ENCODE measurements at places on chromosomes 7 and 10. TPM values are rescaled to one million over a fixed set of nuclear protein-coding genes. Genes with fewer than 3 reads are reported as not detected.

DNA sequence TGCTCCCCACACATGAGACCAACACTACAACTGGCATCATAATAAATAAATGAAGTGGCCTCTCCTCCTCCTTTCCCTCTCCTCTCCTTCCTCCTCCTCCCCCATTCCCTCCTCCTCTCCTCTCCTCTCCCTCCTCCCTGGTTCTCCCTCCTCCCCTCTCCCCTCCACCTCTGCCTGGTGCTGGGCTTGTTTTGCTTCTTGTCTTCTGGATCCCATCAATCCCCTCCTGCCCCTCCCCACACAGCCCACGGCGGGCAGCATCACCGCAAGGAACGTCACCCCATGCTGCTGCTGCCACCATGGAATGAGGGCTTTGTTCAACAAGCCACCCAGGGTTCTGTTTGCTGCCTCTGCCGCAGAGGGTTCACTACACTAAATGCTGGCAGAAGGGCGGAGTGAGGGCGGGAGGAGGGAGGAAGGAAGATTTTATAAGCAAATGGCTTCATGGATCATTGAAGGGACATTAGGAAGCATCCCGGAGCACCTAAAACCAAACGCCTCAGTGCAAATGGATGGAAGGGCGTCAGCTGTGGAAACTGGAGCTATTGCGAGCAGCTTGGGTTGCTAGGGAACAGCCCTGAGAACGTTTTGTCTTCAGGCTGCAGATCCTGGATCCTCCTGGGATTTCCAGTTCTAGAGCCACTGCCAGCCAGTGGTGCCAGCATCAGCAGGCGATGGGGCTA, 379.7 kb upstream of the ZMIZ1 start:
- DNase-seq = no peak
- H3K36me3 ChIP-seq = no peaks in the 10 kb centered on the region

DNA sequence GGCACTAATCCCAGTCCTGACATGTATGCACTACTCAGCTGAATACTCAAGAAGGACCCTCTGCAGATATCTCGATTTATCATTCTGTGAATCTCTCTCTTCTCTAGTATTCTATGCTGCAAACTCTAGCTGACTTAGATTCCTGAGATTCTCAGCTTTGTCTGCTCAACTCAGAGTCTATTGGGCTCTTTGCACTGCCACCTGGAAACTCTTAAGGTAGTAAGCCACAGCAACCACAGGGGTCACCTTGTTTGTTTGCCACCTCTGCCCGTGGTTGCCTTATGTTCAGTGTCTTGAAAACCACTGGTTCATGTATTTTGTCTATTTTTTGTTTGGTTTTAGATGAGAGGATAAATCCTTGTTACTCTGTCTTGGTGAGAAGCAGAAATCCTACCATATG, 72.9 kb downstream of the SP8 start:
- no peaks in the 10 kb centered on the region for H3K27me3 ChIP-seq
- H3K4me3 ChIP-seq = no peak overlapping the region
- no peaks in the 10 kb centered on the region for H3K4me1 ChIP-seq
- no peak for DNase-seq
- H3K36me3 ChIP-seq = no peaks in the 10 kb centered on the region

- no peak overlapping the region for H3K4me3 ChIP-seq
- no peaks in the 10 kb centered on the region for H3K36me3 ChIP-seq
- no peak overlapping the region for H3K27ac ChIP-seq
- H3K4me1 ChIP-seq = no peaks in the 10 kb centered on the region
- H3K27me3 ChIP-seq = no peaks in the 10 kb centered on the region
Observed at GRCh38 chr7:101957744-101958525, 140.5 kb downstream of the CUX1 start.

- H3K4me1 ChIP-seq = peaks cover 5% of the 10 kb centered on the region
- H3K27ac ChIP-seq = no peak overlapping the region
- H3K4me3 ChIP-seq = no peak overlapping the region
Observed at GRCh38 chr7:31192986-31193385, 140.9 kb downstream of the ADCYAP1R1 start.

DNA sequence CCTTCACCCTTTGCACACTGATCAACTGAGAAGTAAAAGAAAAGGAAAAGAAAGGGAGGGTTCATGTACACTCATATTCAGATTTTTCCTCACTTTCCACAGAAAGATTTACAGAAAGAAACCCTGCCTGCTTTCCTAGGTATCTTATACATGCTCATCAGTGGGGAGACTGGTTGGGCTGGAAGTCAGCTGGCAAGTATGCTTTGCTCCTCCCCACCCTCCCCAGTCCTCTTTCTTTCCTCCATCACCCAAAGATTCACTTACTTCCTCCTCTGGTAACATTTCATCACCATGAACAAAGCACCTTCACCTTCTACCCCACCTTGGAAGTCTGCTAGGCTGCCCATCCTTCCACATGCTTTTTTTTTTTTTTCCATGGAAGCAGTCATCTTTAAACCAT, 153.2 kb upstream of the NRBF2 start:
- DNase-seq = no peak
- no peaks in the 10 kb centered on the region for H3K27me3 ChIP-seq
- H3K27ac ChIP-seq = no peak overlapping the region
- H3K4me3 ChIP-seq = no peak overlapping the region

DNA sequence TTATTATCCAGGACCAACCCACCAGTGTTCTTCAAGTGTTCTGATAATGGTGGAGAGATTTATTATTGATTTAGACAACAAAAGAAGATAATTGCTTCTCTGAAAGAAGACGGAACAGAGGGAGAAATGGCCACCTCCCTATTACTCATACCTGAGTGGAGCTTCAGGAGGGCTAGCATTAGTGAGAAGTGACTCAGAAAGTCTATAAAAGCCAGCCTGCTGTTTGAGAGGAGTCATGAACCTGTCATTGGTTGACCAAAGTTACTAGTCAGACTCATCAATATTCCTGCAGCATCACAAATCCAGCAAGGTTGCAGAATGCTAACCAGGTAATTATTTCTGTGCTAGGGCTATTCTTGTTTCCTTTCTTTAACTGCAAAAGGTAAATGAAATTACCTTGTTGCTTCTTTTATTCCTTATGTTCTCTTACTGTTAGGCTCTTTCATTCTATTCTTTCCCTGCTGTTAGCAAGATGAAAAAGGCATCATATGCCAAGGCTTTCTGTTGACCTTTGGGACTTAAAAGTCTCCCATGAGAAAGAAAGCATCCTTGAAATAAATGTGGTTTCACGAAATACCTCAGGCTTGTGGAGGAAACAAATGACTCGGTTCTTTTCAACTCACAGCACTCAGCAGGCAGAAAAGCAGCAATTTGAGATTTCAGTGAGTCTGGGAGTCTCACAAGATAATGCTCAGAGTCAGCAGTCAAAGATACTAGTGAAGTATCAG, 256.4 kb upstream of the PHYHIPL start:
- H3K4me3 ChIP-seq = no peak overlapping the region
- H3K27me3 ChIP-seq = no peaks in the 10 kb centered on the region
- H3K36me3 ChIP-seq = no peaks in the 10 kb centered on the region
- no peak overlapping the region for H3K27ac ChIP-seq
- DNase-seq = no peak

DNA sequence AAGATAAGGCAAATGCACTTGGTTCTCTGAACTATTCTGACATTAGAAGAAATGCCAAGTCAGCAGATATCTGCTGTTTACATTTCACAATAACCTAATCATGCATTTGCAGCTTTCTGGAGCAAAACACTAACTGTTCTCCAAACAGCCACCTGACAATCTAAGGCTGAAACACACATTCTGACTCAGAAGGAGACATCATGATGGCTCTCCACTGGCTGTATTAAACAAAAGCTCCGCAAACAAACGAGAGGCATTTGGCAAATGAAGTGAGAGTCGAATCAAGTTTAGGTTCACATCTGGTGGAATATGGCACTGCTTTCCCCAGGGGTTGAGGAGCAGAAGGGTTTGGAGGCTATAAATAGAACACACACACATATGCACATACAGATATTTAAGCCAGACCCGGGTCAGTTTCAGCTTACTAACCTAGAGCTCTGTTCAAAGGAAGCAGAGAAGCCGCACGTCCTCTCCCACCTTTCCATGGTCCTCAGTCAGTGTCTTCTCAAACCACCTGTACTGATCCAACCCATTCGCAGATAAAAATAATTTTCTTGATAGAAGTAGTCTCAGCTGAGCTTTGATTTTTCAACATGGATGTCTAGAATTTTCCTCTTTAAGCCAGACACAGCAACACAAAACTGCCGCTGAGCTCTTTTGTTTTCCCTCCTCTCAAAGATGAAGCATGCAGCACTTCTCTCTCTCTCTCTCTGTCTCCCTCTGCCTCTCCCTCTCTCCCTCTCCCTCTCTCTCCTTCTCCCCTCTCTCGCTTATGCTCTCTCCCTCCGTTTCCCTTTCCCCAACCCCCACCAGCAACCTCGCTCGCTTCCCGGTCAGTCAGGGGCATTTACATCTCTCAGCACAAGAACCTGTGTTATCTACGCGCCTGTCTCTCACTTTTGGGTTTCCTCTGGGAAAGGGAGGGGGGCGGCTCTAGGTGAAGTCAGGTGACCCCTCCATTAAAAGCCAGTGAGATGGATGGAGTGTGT, 682.8 kb downstream of the MAGI2 start:
- no peaks in the 10 kb centered on the region for H3K36me3 ChIP-seq
- no peaks in the 10 kb centered on the region for H3K27me3 ChIP-seq
- no peak overlapping the region for H3K27ac ChIP-seq
- peaks cover 13% of the 10 kb centered on the region for H3K4me1 ChIP-seq

DNA sequence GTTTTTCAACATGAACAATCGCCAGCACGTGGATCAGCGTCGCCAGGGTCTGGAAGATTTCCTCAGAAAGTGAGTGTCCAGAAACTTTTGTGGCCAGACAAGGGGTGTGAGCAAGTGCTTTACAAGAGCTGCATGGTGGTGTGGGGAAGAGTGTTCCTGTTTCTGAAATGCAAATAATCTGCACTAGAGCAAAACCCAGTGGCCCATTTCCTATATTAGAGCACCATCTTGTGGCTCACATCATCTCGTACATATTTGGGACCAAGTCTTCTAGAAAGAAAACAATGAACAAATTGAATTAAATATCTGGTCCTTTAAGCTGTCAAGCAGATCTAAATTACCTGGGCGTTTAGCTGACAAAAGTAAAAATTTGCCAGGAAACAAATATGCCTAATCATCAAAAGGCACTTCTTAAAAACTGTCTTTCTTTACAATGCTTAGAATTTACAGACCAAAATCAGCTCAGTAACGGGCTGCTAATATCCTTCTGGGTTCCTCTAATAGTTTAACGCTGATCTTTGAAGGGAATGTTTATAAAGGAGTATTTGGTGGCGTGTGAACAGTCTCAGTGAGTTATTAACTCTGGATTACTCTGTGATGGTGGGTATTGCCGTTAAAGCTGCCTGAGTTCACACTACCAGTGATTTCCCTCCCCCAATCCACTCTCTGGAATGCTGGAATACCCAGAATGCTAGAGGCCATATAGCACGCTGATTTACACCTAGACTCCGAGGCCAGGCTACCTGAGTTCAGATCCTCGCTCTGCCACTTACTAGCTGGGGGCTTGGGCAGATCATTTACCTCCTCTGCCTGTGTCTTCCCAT, 73.6 kb downstream of the SNX10 start:
- H3K4me1 ChIP-seq = peaks cover 14% of the 10 kb centered on the region
- peak overlapping the region; percentile 34 for H3K27ac ChIP-seq
- H3K36me3 ChIP-seq = no peaks in the 10 kb centered on the region
- H3K27me3 ChIP-seq = no peaks in the 10 kb centered on the region
- H3K4me3 ChIP-seq = no peak overlapping the region

- H3K4me3 ChIP-seq = no peak overlapping the region
- H3K4me1 ChIP-seq = no peaks in the 10 kb centered on the region
- no peak overlapping the region for H3K27ac ChIP-seq
Observed at GRCh38 chr7:50649259-50649885, 84.2 kb upstream of the DDC start.

DNA sequence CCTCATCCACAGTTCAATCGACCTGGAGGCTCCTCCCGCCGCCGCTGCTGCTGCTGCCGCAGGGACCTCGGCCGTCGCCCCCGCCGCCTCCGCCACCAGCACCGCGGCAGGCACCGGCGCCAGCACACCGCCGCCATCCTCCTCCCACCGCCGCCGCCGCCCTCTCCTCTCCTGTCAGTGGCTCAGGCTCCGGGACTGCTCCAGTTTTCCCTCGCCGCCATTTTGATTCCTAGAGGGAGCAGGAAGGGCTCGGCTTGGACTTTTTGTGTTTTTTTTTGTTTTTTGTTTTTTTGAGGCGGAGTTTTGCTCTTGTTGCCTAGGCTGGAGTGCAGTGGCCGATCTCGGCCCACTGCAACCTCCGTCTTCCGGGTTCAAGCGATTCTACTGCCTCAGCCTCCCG, 3.0 kb upstream of the MCM10 start:
- H3K4me3 ChIP-seq = peak overlapping the region; percentile 29
- no peaks in the 10 kb centered on the region for H3K36me3 ChIP-seq
- H3K27me3 ChIP-seq = no peaks in the 10 kb centered on the region
- H3K27ac ChIP-seq = no peak overlapping the region

DNA sequence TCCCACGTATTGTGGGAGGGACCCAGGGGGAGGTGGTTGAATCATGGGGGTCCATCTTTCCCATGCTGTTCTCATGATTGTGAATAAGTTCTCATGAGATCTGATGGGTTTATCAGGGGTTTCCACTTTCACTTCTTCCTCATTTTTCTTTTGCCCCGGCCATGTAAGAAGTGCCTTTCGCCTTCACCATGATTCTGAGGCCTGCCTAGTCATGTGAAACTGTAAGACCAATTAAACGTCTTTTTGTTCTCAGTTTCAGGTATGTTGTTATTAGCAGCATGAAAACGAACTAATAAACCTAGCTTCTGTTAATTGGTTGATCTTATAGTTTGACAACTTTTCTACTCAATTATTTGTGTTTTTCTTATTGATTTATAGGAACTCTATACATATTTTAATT, 206.3 kb downstream of the NXPH1 start:
- no peaks in the 10 kb centered on the region for H3K27me3 ChIP-seq
- H3K4me1 ChIP-seq = no peaks in the 10 kb centered on the region
- H3K4me3 ChIP-seq = no peak overlapping the region
- H3K36me3 ChIP-seq = no peaks in the 10 kb centered on the region
- DNase-seq = no peak
- H3K27ac ChIP-seq = no peak overlapping the region

The GPNMB gene
- total RNA-seq = 12.1 TPM

The CCDC3 gene
- 5.5 TPM for total RNA-seq

The FASTK gene
- total RNA-seq = 41.8 TPM

The LRRC61 gene
- total RNA-seq = 33.0 TPM

The COMTD1 gene
- total RNA-seq = 14.3 TPM

The FOXP2 gene
- total RNA-seq = 5.3 TPM

The OPALIN gene
- total RNA-seq = not detected

The TMEM120A gene
- total RNA-seq = 61.7 TPM

The HOXA7 gene
- total RNA-seq = not detected

The NPSR1 gene
- total RNA-seq = not detected

The SCRN1 gene
- 2.9 TPM for total RNA-seq
